ENCODE measurements at places on chromosomes 4 and X.

DNA sequence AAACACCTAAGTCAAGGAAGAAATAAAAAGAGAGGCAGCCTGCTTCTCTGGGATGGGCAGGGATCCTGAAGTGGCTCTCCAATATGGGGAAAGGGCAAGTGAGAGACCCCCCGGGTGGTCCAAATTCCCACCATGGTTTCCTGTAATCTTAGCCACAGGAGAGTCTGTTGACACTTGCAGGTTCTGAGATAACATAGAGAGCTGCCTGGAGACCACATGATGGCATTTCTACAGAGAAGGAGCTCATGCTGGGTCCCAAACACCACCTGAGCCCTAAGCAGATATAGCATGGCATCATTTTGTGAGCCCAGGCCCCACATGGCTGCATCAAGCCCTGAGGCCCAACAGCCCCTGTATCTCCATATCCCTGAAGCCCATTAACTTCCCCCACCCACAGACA, 26.1 kb downstream of the PABPC1L2B start:
- no peak for DNase-seq

DNA sequence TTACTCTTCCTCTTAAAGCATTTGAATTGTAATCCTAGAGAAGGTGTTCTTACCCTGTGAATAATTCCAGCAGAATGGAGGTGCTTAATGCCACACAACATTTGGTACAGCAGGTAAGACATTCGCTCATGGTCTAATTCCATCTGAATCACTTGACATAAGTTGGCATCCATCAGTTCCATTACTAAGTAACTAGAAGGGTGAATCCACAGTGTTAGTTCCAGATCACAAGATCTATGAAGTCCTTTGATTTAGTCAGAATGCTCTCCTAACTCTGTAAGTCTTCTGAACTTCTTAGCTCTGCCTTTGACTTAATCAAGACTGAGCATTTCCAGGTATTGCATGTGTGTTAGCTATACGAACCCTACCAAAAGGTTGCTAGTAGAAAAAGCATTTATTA, 258.0 kb downstream of the MAPK10 start:
- no peak for DNase-seq

DNA sequence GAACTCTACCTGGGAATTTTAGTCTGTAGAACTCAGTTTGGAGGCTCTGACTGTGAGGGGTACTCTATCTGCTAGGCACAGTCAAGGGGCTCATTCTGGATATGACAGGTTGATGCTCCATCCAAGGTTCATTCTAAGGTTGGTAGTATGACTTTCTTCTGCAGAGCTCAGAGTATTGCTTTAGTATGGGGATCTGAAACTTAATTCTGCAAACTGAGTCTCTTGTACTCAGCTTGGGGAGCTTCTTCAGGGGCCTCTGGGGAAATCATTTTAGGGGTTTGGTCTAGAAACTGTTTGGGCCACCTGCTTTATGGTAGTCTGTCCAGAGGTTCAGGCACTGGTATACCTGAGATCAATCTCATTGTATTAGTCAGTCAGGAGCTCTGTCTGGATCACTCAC, 9.7 kb upstream of the TSR2 start:
- DNase-seq, result no peak

DNA sequence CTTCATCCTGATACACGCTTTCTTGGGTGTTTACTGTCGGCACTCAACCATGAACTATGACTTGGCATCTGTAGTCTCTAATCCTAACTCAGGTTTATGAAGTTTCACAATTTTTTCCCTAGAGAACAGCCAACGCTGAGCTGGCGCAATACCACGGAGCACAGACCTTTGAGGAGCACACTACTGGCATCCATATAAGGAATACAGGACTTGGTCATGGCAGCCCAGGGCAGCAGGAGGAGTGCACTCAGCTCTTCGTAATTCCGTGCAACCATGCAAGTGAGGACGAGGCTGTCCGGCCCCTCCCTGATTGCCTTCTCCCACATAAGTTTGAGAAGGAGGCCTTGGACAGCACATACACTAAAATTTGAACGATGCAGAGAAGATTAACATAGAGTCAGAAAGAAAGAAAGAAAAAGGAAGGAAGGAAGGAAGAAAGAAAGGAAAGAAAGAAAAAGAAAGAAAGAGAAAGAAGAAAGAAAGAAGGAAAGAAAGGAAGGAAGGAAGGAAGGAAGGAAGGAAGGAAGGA, 41.0 kb upstream of the PDLIM5 start:
- no peak for DNase-seq

GRCh38 chr4:179398414-179398813, 1956.2 kb upstream of the AGA start:
- DNase-seq, result no peak

DNA sequence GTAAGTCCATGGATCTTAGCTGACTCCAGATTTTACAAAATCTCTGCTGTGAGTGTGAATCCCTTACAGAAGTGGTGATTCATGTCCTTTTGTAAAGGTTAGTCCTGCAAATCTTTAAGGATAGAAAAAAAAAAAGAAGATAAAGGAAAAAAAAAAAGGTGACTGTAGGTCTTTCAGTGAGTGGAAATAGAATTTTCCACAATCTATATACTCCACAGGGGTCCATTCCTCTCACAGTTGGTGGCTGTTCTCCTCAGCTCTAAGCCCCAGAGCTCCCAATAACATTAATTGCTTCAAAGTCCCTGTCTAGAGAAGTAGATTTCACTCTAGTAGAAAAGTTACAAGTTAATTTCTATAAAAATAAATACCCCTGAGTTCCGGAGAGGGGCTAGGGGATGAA, 189.1 kb downstream of the NDST4 start:
- DNase-seq, result no peak

- no peak for DNase-seq
Observed at GRCh38 chr4:156396534-156396933, 442.9 kb upstream of the CTSO start.

GRCh38 chr4:73544620-73545019, 63.1 kb downstream of the AFM start:
- no peak for DNase-seq

- DNase-seq, result no peak
Observed at GRCh38 chr4:119955256-119955655, 111.4 kb downstream of the MAD2L1 start.

DNA sequence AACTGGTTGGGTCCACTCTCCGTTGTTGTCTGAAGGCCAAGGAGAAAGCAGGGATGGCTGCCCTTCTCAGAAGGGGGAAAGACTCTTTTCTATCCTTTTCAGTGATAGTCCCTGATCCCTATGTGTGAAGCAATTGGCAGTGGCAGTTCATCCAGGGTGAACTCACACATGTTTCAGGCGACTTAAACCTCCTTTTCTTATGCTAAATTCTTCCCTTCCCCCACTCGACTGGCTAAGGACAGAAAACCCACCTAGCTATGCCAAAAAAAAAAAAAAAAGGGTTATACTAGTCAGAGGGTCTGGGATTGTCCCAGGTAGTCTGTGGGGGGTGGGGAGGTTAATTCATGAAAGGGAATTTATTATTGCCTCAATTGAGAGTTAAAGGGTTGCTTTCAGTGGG, 12.2 kb upstream of the ZNF280C start:
- DNase-seq, result no peak

DNA sequence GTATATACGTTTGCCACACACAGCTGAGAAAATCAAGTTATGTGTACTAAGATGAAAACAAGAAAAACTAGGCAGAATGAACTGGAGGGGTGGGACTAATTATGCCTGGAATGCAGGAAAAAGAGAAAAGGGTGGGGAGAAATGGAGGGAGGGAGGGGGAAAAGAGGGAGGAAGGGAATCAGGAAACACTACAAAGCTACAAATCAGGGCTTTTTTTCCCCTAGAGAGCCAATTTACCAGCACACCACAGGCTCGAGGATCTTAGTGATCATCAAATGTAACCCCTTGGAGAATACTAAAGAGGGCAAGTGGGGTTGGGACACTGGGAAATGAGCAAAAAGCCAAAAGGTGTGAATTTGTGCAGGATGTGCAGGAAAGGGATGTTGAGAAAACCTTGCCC, 451.9 kb downstream of the SMARCA1 start:
- no peak for DNase-seq

- DNase-seq, result no peak
Observed at GRCh38 chrX:53442322-53442631, 8.1 kb upstream of the HSD17B10 start.

GRCh38 chrX:2889045-2889605, 40.0 kb downstream of the ARSD start:
- no peak for DNase-seq

DNA sequence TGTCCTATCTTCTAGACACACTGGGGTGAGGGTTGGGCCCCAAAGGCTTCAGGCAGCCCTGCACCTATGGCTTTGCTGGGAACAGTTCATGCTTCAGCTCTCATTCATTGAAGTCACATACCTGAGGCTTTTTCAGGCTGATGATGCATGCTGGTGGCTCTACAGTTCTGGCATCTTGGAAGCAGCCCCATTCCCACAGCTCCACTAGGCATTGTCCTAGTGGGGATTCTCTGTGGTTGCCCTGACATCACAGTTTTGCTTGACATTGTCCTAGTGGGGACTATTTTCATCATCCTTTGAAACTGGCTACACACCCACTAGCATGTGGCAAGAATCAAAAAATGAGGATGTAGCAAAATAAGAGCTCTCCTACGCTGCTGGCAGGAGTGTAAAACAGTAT, 37.7 kb upstream of the C4orf17 start:
- no peak for DNase-seq

- DNase-seq, result no peak
Observed at GRCh38 chr4:171793723-171794122, 19.5 kb upstream of the GALNTL6 start.

DNA sequence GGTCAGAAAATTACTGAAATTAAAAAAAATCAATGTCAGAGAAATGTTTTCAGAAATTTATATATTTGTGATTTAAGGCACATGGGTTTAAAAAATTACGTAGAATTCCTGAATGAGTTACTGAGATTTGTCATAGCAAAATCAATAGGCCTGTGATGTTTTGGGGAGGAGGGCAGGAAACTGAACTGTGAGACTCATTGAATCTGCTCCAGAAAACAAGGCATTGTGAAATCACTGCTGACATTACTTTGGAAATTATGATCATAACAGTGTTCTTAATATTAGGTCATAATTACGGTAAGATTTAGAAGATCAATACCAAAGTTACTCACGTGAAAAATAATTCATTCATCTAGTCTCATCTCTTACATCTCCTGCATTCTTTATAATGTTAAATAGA, 5.3 kb downstream of the FGF5 start:
- no peak for DNase-seq

- DNase-seq, result no peak
Observed at GRCh38 chr4:153438916-153439756, 27.0 kb upstream of the TMEM131L start.

DNA sequence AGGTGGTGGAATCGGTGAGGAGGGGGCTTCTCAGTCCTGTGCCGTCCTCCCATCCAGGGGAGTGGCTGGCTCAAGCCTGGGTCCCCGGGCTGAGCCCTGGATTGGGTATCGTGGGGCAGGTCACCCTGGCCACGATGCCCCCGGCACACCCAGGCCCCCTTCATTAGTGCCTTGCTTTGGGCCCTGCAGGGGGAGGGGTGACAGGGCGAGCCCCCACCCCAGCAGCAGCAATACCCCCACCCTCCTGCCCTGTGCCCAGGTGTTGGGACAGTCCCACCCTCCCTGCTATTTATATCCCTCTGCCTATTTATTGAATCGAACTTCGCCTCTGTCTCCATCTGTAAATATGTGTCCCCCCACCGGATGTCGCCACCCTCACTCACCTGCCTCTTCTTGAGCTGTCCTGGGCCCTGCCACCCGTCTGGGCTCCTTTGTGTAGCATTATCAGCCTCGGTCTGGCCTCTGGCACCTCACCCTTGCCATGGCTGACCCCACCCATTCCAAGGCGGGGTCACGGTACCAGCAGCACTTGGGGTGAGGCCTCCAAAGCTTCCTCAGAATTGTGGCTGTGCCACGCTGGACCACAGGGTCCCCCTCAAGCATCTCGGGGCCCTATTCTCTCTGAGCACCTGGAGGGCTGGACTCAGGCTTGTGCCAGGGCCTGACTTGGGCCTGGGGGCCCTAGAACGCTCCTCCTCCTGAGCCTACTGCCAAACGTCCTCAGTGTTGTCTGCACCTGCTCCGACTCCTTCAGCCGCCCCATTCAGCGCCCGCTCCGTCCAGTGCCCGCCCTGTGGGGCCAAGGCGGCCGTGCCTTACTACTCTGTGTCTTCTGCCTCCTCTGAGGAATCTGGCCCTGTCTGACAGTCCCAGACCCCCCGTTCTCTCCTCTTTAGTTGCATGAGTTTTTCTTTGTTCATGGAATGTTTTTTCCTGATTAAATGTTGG, 6.1 kb downstream of the LAGE3 start:
- no peak for DNase-seq

DNA sequence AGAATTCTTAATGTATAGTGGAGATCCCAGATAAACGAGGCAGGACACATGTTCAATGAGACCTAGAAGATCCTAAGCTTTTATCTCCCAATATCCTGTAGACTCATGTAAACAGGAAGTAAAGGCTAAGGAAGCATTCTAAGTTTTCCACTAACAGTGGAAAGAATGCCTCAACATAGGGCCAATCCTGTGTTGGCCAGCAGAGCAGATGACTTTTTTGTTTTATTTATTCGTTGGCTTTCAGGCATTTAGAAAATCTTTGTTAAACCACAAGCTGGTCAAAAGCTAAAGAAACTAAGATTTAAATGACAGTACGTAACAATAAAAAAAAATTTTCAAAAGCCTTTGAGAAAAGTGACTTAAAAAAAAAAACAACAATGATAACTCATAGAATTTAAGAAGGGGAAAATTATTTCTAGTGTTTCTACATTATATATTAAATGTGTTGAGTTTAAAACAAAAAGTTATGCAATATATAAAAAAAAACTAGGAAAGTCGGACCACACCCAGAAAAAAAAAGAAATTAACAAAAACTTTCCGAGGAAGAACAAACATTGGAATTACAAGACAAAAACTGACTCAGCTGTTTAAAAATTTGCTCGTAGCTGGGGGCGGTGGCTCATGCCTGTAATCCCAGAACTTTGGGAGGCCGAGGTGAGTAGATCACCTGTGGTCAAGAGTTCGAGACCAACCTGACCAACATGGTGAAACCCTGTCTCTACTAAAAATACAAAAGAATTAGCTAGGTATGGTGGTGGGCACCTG, 759.3 kb downstream of the FSTL5 start:
- DNase-seq, result no peak

DNA sequence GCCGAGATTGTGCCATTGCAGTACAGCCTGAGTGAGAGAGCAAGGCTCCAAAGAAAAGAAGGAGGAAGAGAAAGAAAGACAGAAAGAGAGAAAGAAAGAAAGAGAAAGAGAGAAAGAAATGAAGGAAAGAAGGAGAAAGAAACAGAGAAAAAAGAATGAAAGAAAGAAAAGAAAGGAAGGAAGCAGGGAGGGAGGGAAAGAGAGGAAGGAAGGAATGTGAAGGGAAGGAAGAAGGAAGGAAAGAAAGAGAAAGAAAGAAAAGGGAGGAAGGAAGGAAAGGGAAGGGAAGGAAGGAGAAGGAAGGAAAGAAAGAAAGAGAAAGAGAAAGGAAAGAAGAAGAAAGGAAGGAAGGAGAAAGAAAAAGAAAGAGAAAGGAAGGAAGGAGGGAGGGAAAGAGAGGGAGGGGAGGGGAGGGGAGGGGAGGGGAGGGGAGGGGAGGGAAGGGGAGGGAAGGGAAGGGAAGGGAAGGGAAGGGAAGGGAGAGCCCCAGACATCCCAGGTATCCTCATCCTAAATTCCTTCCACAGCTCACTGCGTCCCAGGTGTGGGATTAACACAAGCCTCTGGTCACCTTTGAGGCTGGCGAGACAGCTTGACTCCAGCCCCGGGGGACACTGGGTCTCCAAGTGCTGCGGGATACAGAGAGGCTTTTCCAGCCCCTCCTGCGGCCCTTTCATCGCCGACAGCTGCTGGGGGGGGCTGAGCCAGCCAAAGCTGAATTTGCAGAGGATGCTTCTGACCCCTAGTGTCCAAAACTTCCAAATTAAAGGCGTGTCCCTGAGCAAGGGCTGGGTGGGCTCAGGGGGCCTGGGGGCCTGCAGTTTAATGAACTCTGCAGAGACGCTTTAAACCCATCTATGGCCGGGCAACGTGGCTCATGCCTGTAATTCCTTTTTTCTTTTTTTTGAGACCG, 24.2 kb upstream of the CSF2RA start:
- no peak for DNase-seq
